ENCODE measurements at places on chromosomes 3 and 15.

DNA sequence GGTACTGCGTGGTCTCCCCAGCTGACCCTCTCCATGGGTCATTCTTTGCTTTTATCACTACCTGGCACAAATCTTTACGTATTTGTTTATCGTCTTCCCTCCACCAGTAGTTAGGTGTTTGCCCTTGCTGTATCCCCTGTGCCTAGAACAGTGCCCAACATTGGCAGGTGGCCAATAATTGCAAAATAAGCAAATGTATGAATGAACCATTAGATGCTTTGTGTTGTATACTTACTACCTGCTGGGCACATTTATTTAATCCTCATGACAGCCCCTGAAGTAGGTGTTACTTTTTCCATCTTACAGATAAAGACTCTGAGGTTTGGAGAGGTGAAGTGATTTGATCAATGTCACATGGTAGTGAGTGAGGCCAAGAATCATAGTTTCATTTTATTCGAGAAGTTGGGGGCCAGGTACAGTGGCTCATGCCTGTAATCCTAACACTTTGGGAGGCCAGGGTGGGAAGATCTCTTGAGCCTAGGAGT lies 2.0 kb upstream of the TWF2 start:
- no peak for DNase-seq

GRCh38 chr3:48015431-48016180 lies 610 bp downstream of the MAP4 start:
- DNase-seq: peak; percentile 66

DNA sequence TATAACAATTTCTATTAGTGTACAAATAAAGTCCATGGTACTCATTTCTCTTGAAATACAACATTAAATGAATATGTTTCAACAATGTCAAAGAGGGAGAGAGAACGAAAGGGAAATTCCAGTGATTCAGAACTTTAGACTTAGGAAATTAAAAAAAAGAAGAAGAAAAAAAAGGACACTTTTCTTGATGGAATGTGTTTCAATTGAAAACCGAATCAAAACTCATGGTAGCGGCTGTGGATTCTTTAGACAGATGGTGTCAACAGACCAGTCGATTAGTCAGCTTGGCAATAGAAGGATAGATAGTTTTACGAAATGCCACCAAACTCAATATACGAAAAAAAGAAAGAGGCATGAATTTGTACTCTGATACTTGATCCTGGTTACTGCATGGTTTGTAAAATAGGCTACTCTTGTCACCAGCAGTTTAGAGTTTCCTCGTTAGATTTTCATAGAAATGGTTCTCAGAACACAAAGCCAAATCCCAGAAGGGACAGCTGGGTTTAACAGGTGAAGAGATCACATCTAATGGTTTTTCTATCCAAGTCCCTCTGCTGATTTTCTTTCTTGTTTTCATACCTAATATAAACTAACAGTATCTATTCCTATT lies 793.5 kb downstream of the ROBO1 start:
- peak; percentile 62 for DNase-seq

GRCh38 chr3:106119614-106120082 lies 250.8 kb upstream of the CBLB start:
- DNase-seq: peak; percentile 70

GRCh38 chr3:187006864-187007630 lies 76.7 kb downstream of the ST6GAL1 start:
- no peak for DNase-seq

DNA sequence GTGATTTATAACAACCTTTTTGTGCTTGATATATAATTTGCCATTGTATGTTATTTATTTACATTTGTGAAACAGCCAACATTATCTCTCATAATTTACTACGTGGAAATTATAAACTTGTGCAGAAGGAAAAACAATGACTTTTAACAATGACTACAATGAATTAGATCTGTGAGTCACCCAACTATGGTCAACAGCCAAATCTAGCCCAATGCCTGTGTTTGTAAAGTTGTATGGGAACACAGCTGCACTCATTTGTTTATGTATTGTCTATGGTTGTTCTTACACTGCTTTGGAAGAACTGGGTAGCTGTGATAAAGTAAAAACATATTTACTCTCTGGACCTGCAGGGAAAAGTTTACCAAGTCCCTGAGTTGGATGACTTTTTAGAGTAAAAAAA lies 110.4 kb downstream of the OTOL1 start:
- DNase-seq: no peak

GRCh38 chr15:66841953-66842681 lies 140.1 kb downstream of the SMAD6 start:
- DNase-seq: peak; percentile 95

- no peak for DNase-seq
These were observed 633.6 kb upstream of the UBE2E2 start for GRCh38 chr3:22569570-22569969.

- peak; percentile 86 for DNase-seq
These were observed 488.3 kb upstream of the ALCAM start for GRCh38 chr3:104878395-104878794.

DNA sequence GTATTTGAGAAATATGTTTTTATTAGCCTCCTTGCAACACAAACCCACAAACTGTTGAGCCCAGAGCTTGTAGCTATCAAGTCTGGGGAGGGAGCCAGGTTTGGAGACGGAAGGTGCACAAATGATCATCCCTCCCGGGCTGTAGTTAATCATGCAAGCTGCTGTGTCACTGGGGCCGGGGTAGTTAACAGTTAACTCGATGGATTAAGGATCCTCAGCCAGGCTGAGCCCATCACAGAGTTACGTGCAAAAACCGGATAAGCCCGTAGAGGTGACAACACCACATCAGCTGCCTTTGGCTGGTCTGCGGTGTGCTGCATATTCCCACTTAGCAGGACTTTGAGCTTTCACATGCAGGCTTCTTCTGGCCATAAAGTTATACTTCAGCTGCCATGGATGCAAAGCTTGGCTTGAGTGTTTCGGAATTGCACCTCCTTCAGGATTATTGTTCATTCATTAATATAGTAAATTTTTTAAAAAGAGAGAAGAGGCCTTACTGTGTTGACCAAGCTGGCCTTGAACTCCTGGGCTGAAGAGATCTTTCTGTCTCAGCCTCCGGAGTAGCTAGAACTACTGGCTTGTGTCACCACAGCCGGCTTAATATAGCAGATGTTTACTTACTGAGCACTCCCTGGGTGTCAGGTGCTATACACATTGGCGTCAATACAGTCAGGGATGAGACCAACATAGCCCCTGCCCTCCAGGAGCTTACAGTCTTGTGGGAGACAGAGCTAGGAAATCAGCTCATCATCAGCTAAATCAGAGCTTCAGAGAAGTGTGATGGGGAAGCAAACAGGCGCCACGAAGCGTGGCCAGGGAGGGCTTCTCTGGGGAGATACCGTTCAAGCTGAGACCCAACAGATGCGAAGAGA lies 226.8 kb upstream of the BHLHE40 start:
- peak; percentile 79 for DNase-seq

GRCh38 chr3:162400697-162401096 lies 904.1 kb downstream of the OTOL1 start:
- DNase-seq: peak; percentile 11

GRCh38 chr15:40591389-40591788 lies 2.7 kb upstream of the KNL1 start:
- no peak for DNase-seq

DNA sequence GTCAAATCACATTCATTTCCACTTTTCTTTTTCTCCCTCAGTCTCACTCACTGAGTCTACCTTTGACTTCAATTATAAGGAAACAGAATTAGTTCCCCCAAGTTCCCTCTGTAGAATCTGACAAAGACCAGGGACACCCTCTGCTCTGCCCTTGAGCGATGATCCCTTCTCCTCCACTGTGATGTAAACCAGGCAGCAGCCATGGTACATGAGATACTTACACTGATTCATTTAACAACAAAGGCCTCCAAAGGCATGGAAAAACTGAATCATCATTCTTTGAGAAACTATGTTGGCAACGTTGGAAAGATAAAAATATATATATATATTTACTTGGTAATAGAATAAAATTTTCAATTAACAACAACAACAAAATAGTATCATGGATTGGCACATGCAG lies 84.1 kb downstream of the P3H2 start:
- DNase-seq: peak; percentile 72

DNA sequence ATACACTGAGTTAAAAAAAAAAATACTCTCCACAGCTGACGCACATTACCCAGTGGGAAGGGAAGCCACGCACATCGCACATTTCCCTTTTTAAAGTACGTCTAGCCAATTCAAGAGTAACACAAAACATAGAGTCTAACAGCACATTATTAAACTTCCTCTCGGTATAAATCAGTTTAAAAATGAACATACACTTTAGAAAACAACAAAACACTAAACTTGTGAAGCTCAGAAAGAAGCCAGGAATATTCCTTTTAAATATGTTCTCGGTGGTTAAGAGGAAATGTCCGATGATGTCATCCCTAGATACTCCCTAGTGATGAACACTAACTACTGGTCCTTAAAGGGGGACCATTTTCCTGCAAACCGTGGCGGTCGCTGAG lies 721 bp downstream of the MYEF2 start:
- DNase-seq: peak; percentile 66
